Inflammatory macrophage treated with lipopolysaccharide for 1 hour (primary cell): ENCODE measurements at places on chromosomes 1 and 21.

GRCh38 chr1:206774093-206774492 is 1.8 kb upstream of the IL10 start:
- peak; percentile 50 for DNase-seq

DNA sequence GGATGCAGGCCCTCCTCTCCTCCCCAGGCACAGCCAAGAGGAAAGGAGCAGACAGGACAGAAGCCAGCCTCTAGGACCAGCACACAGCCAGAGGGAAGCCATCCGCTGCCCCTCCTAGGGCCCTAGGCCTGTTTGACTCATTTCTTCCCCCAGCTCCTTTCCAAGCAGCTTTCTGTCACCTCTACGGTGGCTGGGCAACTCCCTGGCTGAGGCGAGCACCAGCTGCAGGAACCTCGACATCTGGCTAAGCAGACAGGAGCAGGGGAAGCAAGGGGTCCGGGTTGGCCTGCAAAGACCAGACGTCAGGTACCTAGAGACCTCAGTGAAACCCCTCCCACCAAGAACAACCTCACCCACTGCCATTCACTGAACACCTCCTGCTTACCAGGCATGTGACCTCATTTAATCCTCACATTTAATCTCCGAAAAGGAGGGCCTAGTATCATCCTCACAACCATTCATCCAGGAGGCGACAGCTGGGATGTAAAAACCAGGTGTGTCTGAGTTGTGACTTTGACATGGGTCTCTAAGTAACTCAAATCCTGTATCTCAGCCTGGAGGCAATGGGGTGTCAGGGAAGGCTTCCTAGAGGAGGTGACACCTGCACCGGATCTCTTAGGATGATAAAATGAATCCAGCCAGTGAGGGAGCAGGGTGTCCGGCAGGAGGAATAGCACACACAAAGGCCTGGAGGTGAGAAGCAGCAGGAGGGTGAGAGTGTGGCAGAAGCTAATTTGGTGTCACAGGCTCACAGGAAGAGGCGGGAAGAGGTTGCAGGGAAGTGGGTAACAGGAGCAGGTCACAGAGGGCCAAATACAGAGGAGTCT is 5.9 kb downstream of the LRP8 start:
- no peak for DNase-seq

DNA sequence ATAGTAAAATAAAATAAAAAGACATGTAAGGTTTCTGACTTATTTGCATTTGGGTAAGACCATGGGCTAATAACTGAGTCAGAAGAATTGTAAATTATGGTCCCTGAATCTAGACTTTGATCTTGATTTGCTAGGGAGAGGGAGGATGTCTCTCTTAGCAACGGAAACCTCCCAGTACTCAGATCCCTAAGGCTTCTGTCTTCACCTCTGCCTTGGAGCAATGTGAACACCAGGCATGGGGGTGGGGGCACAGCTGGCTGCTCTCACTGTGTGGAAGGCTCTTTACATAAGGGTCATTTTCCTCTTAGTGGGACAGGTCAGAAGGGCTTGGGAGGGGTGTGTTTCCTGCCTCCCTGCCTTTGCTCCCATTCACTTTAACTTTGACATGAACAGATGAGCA is 17.0 kb upstream of the TMEM54 start:
- no peak for DNase-seq

GRCh38 chr1:223707256-223708000 is 4.9 kb upstream of the CAPN2 start:
- peak; percentile 65 for DNase-seq

DNA sequence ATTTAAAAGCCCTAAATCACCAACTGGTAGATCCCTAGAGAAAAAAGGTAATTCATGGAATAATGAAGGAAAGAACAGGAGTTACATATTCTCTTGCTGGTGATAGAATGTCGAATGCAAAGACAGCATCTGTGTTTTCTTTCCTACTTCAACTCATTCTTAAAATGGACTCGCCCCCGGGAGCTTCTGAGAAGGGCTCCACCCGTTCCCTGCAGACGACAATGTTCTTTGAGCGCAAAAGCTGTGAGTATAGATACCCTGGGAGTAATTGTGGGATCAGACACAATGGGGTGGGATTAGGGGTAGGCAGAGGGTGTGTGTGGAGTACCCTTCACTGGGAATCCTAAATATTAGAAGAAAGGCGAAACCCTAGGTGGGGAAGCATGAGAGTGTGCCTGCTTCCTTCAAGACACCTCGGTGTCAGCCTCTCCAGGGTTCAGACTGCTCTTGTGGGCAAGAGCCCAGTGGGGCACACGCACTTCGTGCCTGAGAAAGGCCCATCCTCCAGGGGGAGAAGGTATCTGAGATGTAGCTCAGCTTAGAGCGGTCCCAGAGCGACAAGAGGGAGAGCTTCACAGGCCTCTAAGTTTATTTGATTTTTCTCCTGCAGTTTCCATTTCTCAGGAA is 123.3 kb upstream of the DPYD start:
- DNase-seq: no peak

GRCh38 chr1:153261281-153262069 is 2.0 kb downstream of the LORICRIN start:
- DNase-seq: no peak
